ENCODE measurements at places on chromosomes 12 and 14.

- no peak for DNase-seq
Observed at GRCh38 chr14:49508124-49508523, 78.1 kb downstream of the RPS29 start.

GRCh38 chr12:82481954-82482353 lies 123.6 kb downstream of the METTL25 start:
- no peak for DNase-seq

DNA sequence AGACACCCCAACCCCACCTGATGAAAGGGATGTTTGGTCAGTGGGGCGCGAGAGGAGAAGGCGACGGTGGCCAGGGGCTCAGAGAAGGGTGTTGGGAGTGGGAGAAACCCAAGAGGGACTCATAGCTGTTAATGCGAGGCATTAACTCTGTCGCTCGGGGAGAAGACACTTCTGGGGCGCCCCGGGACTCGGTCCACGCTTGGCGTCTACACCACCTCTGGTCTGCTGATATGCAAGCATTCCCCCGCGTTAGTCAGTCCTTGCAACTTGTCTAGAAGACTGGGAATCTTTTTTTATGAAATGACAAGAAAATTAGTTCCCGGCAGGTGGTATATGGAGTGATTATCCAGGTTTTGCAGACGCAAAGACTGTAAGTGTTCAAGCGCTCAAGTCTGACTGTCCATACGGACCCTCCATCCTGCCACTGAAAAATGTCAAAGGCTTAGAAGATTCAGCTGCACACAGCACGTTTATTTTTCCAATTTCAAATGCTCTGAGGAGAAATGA lies 360 bp upstream of the SLC35F4 start:
- no peak for DNase-seq

DNA sequence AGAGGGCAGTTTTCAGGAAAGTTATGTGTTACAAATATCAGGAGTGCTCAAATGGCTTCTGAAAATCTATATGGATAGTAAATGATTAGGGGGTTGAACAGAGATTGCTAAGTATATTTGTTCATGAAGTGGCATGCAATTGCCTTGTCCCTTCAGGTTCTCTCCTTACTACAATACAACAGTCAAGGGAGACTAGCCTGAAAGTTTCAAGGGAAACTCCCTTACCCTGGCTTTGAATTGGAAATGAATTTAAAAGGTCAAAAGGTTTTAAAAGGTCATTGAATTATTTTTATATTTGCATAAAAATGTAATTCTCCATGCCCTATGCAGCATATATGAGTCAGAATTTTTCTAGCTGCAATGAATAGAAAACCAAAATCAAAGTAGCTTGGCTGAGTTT lies 253.1 kb upstream of the SYT1 start:
- DNase-seq: no peak

DNA sequence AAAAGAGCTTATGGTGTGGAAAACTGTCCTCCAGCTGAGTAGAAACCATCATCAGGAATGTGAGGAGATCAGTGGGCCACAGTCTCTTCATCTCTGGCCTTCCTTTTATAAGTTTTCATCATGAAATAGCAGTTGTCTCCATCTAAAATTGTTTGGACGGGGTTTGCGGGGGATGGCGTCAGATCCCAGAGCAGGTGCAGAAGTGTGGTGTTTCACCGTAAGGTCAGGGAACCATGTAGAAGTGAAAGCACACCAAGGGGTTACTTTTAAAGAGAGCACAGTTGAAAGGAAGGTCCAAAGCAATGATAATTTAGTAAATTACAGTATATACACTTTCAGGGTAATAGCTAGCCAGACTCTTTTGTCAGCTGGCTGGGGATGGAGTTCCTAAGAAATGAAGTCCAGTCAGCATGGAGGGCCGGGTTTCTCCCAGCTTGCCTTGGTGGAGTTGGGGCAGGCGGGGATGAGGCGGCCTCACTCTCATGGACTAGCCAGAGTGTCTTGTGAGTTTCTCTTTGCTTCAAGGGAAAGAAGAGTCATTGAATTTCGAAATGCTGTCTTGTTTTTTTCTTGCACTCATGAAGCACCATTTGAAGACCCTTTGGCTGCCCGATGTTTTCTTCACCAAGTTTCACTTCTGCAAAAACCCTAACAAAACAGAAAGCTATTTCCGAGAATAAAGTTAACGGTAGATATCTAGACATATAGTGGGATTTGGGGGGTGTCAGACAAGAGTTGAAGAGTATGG lies 100.6 kb downstream of the ETV6 start:
- DNase-seq: no peak

DNA sequence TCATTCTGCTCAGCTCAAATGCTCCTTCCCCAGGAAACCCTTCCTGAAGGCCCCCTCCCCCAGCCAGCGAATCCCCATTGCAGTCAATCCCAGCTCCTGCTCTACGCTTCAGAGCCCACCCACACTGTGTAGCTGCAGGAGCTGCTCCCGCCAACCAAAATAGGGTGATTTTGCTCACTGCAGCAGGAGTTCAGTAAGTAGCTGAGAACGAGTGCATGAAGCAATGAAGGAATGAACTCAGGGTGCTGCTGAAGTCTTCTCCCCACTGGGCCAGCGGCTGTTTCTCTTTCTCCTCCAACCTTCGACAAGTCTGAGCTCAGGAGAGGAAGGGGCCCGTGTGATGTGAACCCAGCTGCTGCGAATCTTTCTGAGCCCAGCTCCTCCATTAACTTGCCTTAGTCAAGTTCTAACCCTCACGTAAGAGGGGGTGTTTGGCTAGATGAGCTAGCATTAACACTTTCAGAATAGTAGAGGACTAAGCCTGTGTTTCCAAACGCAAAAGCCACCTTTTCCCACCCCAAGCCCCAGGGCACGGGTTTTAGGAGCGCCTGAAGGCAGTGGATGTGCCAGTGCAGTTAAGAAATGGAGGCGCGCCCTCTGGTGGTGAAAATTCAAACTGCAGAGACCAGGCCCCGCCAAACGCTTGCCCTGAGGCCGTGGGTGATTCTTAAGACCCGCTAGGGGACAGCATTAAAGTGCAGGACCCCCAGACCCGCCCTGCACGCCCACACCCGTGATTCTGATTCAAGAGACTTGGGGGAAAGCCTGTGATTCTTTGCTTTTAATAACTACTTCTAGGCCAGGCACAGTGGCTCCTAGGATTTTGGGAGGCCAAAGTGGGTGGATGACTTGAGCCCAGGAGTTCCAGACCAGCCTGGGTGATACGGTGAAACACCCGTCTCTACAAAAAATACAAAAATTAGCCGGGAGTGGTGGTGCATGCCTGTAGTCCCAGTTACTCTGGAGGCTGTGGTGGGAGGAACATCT lies 11.9 kb upstream of the SERPINA4 start:
- DNase-seq: no peak

- no peak for DNase-seq
Observed at GRCh38 chr12:27305673-27306456, 26.8 kb upstream of the BMAL2 start.

- peak; percentile 66 for DNase-seq
Observed at GRCh38 chr12:27779416-27779919, 565 bp upstream of the KLHL42 start.

Measured in ascending aorta (tissue), 2 donors.